ENCODE measurements at places on chromosomes 11 and 22. TPM values are rescaled to one million over a fixed set of nuclear protein-coding genes. Genes with fewer than 3 reads are reported as not detected.

Gene TP53I11
- 30.7 TPM for total RNA-seq

Gene NAV2
- total RNA-seq = 61.8 TPM

Gene MYO7A
- 23.5 TPM for total RNA-seq

Gene C22orf42
- total RNA-seq = not detected

DNA sequence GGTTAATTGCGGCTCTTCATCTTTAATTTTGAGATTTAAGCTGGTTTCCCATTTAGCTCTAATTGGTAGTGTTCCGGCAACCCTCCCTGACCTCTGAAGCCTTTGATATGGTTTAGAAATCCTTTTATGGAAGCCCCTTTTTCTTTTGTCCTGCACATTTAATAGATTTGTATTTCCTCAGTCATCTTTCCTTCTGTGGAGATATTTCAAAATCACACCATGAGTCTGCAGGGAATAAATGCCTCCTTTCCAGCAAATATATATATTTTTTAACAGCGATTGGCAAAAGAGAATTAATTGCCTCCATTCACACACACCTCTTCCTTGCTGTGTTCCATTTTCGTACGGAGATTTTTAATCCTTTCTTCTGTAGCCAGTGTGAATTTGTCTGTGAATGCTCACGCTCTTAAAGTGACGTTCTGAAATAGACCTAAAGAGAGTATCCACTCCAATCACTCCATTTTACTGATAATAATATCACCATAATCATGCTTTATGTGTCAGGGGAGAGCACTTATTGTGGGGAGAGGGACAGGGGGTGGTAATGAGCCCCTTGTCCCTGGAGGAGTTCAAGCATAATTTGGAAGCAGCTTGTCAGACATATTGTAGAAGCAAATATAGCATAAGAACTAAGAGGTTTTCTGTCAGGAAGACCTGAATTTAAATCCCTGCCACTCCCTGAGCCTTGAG lies 142.5 kb upstream of the SYT13 start:
- H3K27me3 ChIP-seq = no peaks in the 10 kb centered on the region
- no peak for DNase-seq
- H3K36me3 ChIP-seq = no peaks in the 10 kb centered on the region

- no peaks in the 10 kb centered on the region for H3K4me1 ChIP-seq
- H3K36me3 ChIP-seq = peaks cover 9% of the 10 kb centered on the region
- no peaks in the 10 kb centered on the region for H3K27me3 ChIP-seq
- H3K27ac ChIP-seq = no peak overlapping the region
Measured at GRCh38 chr22:30943368-30943767, 25.2 kb downstream of the MORC2 start.

DNA sequence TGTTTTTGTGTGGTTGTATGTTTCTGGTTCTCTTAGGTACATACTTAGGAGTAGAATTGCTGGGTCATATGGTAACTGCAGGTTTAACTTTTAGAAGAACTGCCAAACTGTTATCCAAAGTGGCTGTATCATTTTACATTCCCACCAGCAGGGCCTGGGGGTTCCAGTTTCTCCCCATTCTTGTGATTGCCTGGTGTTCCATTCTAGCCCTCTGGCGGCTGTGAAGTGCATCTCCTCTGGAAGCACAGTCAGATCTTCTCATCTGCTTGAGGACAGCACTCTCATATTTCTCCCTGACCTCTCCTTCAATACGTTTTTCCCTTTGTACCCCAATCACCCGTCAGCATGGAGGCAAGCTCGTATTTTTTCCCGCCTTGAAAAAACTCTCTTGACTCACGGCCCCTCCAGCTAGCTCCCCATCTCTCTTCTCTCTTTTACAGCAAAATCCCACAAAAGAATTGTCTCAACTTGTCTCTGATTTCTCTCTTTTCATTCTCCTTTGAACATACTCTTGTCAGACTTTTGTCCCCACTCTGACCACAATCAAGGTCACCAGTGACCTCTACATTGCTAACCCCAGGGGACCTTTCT lies 56.8 kb upstream of the THY1 start:
- H3K4me1 ChIP-seq = no peaks in the 10 kb centered on the region
- H3K36me3 ChIP-seq = no peaks in the 10 kb centered on the region
- H3K27me3 ChIP-seq = peaks cover 3% of the 10 kb centered on the region
- peak; percentile 36 for DNase-seq
- H3K4me3 ChIP-seq = no peak overlapping the region
- H3K27ac ChIP-seq = no peak overlapping the region

DNA sequence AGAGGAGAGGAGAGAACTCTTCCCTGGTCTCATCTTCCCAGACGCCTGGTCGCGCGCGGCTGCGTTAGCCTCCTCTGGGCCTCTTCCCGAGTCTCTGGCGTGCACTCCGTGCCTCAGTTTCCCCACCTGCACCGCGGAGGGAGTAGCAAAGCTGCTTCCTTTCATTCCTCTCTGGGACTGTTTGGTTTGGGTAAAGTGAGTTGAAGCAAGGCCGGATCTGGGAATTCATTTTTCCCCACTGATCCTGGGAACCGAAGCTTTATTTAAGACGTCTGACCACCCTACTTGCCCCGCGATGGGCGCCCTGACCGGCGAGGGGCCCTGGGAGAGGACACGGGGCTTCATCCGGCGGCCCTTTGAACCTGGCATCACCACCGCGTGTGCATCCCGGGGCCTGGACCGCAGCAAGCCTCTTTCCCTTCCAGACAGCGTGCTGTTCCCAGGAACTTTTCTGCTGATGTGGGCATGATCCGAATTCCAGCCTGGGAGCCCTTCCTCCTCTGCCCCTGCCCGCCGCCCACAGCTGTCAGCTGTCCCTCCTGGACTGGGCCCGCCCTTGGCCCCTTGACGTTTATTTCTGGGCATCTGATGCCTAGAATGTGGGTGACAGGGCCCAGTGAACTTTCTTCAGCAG lies 758 bp downstream of the LDLRAD3 start:
- no peaks in the 10 kb centered on the region for H3K27me3 ChIP-seq
- H3K36me3 ChIP-seq = no peaks in the 10 kb centered on the region
- H3K4me1 ChIP-seq = no peaks in the 10 kb centered on the region
- peak overlapping the region; percentile 95 for H3K27ac ChIP-seq

DNA sequence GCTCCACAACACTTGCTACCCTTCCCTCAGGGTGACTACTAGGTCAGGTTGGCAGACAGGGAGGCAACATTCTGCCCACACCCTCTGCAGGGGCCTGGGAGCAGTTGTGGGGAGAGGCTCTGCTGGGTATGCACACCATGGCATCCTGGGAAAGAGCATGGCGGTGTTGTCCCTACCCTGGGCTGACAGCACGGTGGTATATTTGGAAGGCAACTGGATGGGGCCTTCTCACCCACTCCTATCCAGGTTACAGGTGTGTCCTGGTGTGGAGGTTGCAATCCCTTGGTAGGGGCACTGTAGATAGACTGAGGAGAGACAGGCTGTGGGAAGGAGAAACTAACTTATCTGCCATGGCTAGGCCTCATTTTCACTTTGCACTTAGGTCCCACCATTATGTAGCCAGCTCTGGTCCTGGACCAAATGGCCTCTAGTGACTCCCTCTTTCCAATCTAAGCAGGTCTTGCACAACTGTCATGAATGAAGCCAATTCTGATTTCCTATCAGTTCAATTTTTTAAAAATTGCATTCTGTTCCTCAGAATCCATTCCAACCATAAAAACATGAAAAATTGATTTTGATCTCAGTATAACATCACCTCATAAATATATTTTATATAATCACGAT lies 54.0 kb upstream of the CD44 start:
- DNase-seq = no peak
- no peak overlapping the region for H3K4me3 ChIP-seq
- H3K36me3 ChIP-seq = no peaks in the 10 kb centered on the region
- no peak overlapping the region for H3K27ac ChIP-seq

DNA sequence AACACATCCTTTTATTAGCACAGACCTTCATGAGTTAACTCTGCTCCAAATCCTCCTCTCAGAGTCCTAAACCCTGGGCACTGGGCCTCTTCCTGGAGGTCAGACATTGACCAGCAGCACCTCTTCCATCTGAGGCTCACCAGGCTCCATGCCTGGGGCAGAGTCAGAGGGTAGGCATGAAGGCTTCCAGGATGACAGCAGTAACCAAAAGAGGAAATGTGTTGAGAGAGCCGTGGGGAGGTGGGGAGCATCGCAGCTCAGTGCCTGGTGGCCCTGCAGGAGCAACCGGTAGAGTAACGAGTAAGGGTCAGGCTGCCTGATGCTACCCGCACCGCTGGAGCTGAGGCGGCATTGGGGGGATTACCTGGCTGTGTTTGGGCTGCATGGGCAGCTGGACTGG lies 9.4 kb upstream of the NAV2 start:
- no peak overlapping the region for H3K27ac ChIP-seq
- H3K27me3 ChIP-seq = no peaks in the 10 kb centered on the region
- no peaks in the 10 kb centered on the region for H3K36me3 ChIP-seq
- no peaks in the 10 kb centered on the region for H3K4me1 ChIP-seq
- DNase-seq = no peak

- H3K27me3 ChIP-seq = no peaks in the 10 kb centered on the region
- no peaks in the 10 kb centered on the region for H3K4me1 ChIP-seq
- DNase-seq = no peak
Measured at GRCh38 chr11:130085671-130086290, 16.1 kb downstream of the APLP2 start.

- no peaks in the 10 kb centered on the region for H3K27me3 ChIP-seq
- no peaks in the 10 kb centered on the region for H3K4me1 ChIP-seq
- no peaks in the 10 kb centered on the region for H3K36me3 ChIP-seq
- no peak overlapping the region for H3K27ac ChIP-seq
Measured at GRCh38 chr11:87431392-87431791, 393.7 kb downstream of the TMEM135 start.

GRCh38 chr11:121872356-121872755 lies 243.7 kb downstream of the BLID start:
- H3K27me3 ChIP-seq = no peaks in the 10 kb centered on the region
- H3K36me3 ChIP-seq = no peaks in the 10 kb centered on the region
- DNase-seq = no peak
- H3K4me3 ChIP-seq = no peak overlapping the region
- no peaks in the 10 kb centered on the region for H3K4me1 ChIP-seq

DNA sequence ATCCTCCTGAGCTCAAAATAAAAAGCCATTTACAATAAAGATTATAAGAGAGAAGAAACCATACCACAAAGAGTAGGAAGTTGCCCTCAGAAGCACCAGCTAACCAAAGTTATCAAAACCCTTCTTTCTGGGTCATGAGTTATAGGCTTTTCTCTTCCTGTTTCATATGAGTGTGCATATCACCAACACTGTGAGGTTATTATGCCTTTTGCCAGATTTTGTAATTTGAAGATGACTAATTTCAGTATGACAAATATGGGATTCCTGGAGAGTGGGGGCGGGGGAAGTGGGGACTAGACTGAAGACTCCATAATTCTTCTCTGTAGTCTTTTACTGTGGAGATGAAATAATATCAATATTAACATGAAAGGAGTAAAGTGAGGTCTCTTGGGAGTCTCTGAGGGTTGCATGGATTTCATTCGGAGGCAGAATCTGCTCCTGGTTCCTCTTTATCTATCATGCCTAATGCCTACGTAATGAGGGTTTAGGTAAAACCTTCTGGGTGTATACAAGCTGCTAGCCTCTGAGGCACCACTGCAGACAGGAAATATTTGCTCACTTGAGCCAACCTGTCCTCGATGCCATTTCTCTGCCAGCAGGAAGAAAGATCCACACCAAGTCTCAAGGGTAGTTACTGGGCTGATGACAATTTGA lies 2.1 kb downstream of the LPXN start:
- no peaks in the 10 kb centered on the region for H3K27me3 ChIP-seq
- no peaks in the 10 kb centered on the region for H3K36me3 ChIP-seq

GRCh38 chr11:8807544-8808225 lies 103.3 kb upstream of the AKIP1 start:
- no peak for DNase-seq
- peak overlapping the region; percentile 54 for H3K4me3 ChIP-seq
- H3K27ac ChIP-seq = peak overlapping the region; percentile 95
- H3K36me3 ChIP-seq = no peaks in the 10 kb centered on the region
- no peaks in the 10 kb centered on the region for H3K27me3 ChIP-seq

GRCh38 chr11:63837027-63837688 lies 1.8 kb upstream of the MARK2 start:
- H3K36me3 ChIP-seq = no peaks in the 10 kb centered on the region
- H3K27me3 ChIP-seq = no peaks in the 10 kb centered on the region
- peak overlapping the region; percentile 88 for H3K27ac ChIP-seq
- peaks cover 16% of the 10 kb centered on the region for H3K4me1 ChIP-seq
- H3K4me3 ChIP-seq = no peak overlapping the region

GRCh38 chr22:43985532-43985931 lies 30.3 kb downstream of the SAMM50 start:
- no peak for DNase-seq
- H3K4me1 ChIP-seq = no peaks in the 10 kb centered on the region
- H3K27ac ChIP-seq = no peak overlapping the region
- H3K36me3 ChIP-seq = peaks cover 16% of the 10 kb centered on the region
- H3K4me3 ChIP-seq = no peak overlapping the region

- H3K27ac ChIP-seq = peak overlapping the region; percentile 96
- no peak overlapping the region for H3K4me3 ChIP-seq
- H3K4me1 ChIP-seq = peaks cover 6% of the 10 kb centered on the region
- DNase-seq = no peak
Measured at GRCh38 chr11:65131895-65132237, 2.5 kb downstream of the SYVN1 start.

DNA sequence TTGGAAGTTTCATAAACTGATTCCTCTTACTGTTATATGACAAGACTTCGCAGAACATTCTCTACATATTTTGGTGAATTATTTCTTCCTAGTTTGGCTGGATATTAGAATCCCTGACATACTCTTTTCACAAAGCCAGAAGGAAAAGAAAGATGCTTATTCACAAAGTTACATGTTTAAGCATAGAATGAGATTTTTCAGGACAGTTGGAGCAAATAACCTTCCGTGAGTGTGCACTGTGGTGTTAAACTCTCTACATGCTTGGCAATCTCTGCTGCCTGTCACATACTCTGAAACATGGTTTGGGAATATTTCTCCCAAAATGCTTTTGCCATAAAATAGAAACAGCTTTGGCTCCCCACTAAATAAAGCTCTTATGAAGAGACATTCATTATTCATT lies 230.0 kb upstream of the MTNR1B start:
- H3K4me1 ChIP-seq = no peaks in the 10 kb centered on the region
- no peak for DNase-seq
- H3K27ac ChIP-seq = peak overlapping the region; percentile 16
- no peak overlapping the region for H3K4me3 ChIP-seq
- no peaks in the 10 kb centered on the region for H3K36me3 ChIP-seq

DNA sequence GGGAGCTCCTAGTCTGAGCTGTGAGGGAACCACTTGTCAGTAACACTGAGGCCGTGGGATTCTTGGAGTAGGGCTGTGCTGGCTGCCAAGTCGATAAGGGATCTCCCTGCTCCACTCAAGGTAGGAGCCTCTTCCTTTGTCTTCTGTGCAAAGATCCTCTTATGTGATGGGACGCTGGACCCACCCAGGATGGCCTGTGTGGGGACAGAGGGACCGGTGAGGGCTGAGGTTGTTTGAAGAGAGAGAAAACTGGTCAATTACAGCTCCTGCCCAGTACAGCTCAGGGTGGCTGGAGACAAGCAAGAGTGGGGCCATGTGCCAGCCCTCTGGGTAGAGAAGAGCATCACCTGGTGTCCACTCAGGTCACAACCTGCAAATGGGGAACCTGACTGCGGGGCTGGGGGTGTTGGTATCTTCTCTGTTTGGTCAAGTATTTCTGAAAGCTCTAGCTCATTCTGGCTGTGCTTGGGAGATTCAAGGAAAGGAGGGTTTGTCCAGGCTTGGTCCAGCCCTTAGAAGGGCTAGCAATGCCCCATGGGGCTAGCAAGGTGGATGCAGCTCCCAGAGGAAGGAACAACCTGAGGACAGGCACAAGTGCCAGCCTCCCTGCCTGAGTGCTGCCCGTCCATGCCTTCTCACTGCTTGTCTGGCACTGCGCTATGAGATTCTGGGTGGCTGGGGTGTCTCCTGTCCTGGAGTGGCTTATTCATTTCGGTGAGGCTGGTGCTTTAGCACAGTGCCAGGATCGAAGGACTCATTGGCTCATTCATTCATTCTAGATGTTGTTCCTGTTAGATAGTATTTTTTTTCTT lies 27.6 kb upstream of the BAIAP2L2 start:
- no peak overlapping the region for H3K4me3 ChIP-seq
- DNase-seq = no peak
- H3K27me3 ChIP-seq = no peaks in the 10 kb centered on the region
